ENCODE measurements at places on chromosomes 2 and 18. TPM values are rescaled to one million over a fixed set of nuclear protein-coding genes. Genes with fewer than 3 reads are reported as not detected.

The CPS1 gene
- total RNA-seq, result 3.3 TPM

The CNTNAP5 gene
- not detected for total RNA-seq

The TMEM163 gene
- total RNA-seq, result not detected

DNA sequence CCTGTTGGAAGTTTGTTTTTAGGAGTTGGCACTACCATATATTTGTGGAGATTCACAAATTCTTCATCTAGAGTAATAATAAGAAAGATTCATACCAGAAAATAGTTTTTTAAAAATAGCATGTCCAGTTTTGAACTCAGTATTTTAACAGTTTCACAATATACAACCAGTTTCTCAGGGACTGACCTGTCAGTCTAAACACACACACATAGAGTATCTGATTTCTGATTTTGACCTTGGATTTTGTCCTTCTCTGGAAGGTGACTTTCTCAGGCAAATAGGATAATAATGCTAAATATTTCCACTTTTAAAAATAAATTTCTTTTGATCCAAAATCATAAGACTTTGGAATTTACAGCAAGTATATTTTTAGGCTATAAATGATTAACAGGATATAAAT lies 32.0 kb downstream of the MFSD6 start:
- no peak overlapping the region for H3K27ac ChIP-seq
- no peaks in the 10 kb centered on the region for H3K4me1 ChIP-seq
- DNase-seq, result no peak
- peaks cover 5% of the 10 kb centered on the region for H3K36me3 ChIP-seq

DNA sequence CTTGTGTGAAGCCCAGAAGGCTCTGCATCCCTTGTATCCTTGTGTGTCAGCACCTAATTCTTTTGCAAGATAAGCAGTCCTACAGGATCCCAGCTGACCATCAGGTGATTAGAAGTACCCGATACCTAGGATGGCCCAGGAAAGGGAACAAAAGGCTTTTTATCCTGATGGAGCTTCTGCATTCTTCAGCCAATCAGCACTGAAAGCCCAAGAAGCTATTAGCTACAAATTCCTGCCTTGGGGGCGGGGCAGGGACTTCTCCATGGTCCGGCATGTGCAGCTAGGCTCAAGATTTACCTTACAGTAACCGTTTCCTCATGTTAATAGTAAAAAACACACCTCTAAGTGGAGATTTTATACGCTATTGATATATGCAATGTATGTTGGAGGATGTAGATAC lies 264.6 kb upstream of the THUMPD2 start:
- no peaks in the 10 kb centered on the region for H3K36me3 ChIP-seq
- no peak overlapping the region for H3K27ac ChIP-seq
- H3K4me3 ChIP-seq, result no peak overlapping the region
- DNase-seq, result no peak

- H3K27me3 ChIP-seq, result no peaks in the 10 kb centered on the region
- DNase-seq, result no peak
- no peak overlapping the region for H3K4me3 ChIP-seq
- no peak overlapping the region for H3K27ac ChIP-seq
Observed at GRCh38 chr2:146496248-146496647, 1348.6 kb upstream of the ACVR2A start.

DNA sequence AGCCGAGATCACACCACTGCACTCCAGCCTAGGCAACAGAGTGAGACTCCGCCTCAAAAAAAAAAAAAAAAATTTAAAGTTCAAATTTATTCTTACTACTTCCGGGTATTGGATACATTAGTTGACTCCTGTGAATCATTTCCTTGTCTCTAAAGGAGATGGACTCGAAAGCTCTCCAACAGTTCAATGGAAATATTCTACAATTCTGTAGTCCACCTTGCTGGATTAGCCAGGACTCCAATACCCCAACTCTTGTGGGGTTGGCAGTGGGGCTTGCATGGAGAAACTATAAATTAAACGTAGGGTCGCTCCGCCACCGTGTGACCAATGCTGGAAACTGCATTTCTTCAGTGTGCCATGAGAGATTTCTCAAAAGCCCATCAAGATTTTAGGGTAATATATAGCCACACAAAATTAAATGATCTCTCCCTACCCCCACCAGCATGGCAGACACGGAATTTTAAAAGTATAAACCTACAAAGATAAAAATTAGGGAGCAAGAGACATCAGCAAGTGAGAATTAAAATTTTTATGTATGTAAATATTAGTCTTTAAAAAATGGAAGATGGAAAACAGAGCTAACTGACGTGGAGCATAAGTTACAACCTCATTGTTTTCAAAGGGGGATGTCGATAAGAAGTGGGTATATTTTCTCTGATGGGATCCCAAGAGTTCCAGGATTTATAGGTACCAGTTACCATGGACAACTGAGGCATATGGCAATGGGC lies 27.8 kb upstream of the GAREM2 start:
- peak overlapping the region; percentile 77 for H3K27ac ChIP-seq
- H3K27me3 ChIP-seq, result no peaks in the 10 kb centered on the region
- peak; percentile 82 for DNase-seq
- no peaks in the 10 kb centered on the region for H3K36me3 ChIP-seq
- H3K4me3 ChIP-seq, result no peak overlapping the region

DNA sequence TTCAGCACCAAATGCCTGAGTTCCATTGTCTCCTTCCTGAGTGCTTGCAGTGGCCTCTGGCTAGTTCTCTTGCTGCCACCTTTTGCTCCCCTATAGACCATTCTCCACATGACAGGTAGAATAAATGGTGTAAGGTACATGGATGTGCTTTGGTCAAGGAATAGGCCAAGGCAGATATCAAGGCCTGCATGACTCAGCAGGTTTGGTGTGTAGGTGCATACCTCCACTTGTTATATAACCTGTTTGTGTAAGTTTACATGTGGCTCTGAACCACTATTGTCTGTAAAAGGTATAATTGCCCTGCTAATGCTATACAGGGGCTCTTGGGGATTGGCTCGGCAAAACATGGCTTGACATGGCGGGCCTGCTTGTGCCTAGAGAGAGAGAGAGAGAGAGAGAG lies 143.5 kb downstream of the KLHL14 start:
- H3K4me3 ChIP-seq, result no peak overlapping the region
- H3K27me3 ChIP-seq, result no peaks in the 10 kb centered on the region
- H3K27ac ChIP-seq, result no peak overlapping the region
- no peaks in the 10 kb centered on the region for H3K36me3 ChIP-seq
- H3K4me1 ChIP-seq, result no peaks in the 10 kb centered on the region

GRCh38 chr18:10122988-10123950 lies 209.5 kb downstream of the VAPA start:
- H3K4me3 ChIP-seq, result no peak overlapping the region
- H3K27me3 ChIP-seq, result no peaks in the 10 kb centered on the region
- H3K27ac ChIP-seq, result no peak overlapping the region
- H3K4me1 ChIP-seq, result no peaks in the 10 kb centered on the region
- no peaks in the 10 kb centered on the region for H3K36me3 ChIP-seq

GRCh38 chr18:31497836-31498573 lies at the start of gene DSG2:
TSS of gene DSG2 (plus strand) at chr18:31498177. CDS start at chr18:31498252, 75 bp downstream.
- DNase-seq, result peak; percentile 91
- no peaks in the 10 kb centered on the region for H3K36me3 ChIP-seq
- H3K27me3 ChIP-seq, result no peaks in the 10 kb centered on the region
- H3K4me3 ChIP-seq, result peak within 1 kb of the TSS; percentile 66

DNA sequence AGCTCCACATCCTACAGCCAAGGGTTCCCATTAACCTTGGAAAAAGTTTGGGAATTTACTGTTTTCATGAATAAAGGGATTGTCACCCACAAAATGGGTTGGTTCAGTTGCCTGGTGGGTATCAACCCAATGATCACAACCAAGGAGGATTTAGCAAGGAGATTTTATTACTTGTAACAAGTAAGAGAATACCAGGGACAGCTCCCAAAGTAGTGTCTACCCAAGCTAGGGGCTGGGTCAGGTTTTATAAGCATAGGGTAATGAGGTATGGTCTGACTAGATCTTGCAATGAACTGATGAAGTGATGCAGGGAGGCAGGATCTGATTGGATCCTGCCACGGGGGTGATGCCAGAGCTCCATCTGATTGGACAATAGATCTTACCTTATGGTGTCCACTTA lies 681.8 kb downstream of the SLC4A3 start:
- H3K27ac ChIP-seq, result no peak overlapping the region
- H3K4me3 ChIP-seq, result no peak overlapping the region

GRCh38 chr18:9901377-9901776 lies 12.4 kb upstream of the VAPA start:
- H3K4me3 ChIP-seq, result no peak overlapping the region
- no peaks in the 10 kb centered on the region for H3K36me3 ChIP-seq
- no peak for DNase-seq
- no peak overlapping the region for H3K27ac ChIP-seq

DNA sequence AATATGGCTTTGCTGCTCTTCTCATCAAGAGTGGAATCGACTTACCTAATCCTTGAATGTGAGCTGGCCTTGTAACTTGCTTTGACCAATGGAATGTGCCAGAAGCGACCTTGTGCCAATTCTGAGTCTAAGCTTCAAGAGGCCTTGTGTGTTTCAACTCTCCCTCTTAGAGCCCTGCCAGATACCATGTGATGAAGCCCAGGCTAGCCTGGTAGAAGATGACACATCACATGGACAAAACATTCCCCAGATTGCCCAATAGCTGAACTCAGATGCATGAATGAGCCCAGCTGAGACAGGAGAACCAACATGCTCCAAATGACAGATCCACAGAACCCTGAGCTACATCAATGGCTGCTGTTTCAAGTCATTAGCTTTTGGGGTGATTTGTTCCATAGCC lies 4.2 kb upstream of the KLHL14 start:
- no peak overlapping the region for H3K27ac ChIP-seq
- H3K4me3 ChIP-seq, result no peak overlapping the region
- no peaks in the 10 kb centered on the region for H3K36me3 ChIP-seq
- DNase-seq, result no peak
- no peaks in the 10 kb centered on the region for H3K4me1 ChIP-seq
- peaks cover 6% of the 10 kb centered on the region for H3K27me3 ChIP-seq

GRCh38 chr2:57776916-57777315 lies 269.7 kb upstream of the VRK2 start:
- no peak overlapping the region for H3K27ac ChIP-seq
- DNase-seq, result no peak
- no peaks in the 10 kb centered on the region for H3K4me1 ChIP-seq
- H3K36me3 ChIP-seq, result no peaks in the 10 kb centered on the region
